Stimulated activated CD4-positive, alpha-beta T cell treated with anti-CD3 and anti-CD28 coated beads, TNF-alpha, amount 100 ng/mL, for 48 hours (primary cell): ENCODE measurements at places on chromosomes 5 and 9.

GRCh38 chr5:141001446-141001843 lies 35.2 kb downstream of the PCDHAC2 start:
- DNase-seq: no peak

DNA sequence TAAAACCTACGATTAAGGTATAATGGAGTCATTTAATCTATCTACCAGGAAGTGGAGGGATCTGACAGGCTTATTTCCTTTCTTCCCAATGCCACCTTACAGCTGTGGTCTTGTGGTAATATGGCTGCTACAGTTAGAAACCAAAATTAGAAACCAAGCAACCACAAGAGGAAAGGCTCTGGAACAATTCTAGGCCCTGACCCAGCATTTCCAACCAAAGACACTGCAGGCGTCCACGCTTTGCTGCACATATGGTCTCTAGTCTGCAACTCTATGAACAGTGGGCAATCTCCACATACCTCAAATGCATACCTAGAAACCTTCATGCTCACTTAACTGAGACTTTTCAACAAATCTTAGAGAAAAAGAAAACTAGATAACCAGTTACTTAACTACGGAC lies 339.1 kb downstream of the NFIB start:
- DNase-seq: no peak

- DNase-seq: no peak
Observed at GRCh38 chr9:86034863-86035734, 64.3 kb downstream of the GOLM1 start.

GRCh38 chr5:38645508-38645907 lies 89.1 kb upstream of the LIFR start:
- DNase-seq: no peak

DNA sequence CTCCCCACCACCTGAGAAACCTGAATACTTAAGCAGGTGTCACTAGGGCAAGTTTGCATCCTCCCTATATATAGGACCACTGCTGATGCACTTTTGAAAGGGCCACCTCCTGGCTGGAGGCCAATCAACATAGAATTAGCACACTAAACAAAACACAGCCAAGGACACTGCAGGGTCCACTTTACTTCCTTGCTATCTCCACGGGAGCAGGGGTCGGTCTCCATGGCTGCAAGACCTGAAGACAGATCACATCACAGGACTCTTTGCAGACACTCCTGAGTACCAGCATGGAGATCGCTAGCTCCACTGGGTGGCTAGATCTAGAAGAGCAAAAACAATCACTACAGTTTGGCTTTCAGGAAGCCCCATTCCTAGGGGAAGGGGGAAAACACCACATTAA lies 72.3 kb downstream of the C9orf153 start:
- DNase-seq: no peak

GRCh38 chr9:116935149-116935897 lies 248.2 kb downstream of the TRIM32 start:
- no peak for DNase-seq

GRCh38 chr5:124179819-124180218 lies 566.6 kb downstream of the ZNF608 start:
- no peak for DNase-seq

- DNase-seq: no peak
Observed at GRCh38 chr5:42366051-42366450, 57.2 kb upstream of the GHR start.

DNA sequence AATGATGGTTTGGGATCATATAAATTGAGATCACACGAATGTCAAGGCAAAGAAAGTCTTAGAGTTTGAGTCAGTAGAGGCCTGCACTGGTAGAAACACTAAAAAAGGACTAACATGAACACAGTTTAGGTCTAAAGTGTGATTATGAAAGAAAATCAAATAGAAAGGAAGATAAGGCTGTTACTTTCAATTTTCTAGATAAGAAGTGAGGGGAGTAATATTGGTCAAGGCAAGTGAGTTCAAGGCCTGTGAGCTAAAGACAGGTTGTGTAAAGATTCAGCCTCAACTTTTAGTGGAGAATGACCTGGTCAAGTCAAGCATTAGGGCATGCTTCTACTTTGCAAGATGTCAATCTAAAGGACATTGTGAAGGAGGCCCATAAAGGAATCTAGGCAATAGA lies 19.0 kb downstream of the VLDLR start:
- no peak for DNase-seq

DNA sequence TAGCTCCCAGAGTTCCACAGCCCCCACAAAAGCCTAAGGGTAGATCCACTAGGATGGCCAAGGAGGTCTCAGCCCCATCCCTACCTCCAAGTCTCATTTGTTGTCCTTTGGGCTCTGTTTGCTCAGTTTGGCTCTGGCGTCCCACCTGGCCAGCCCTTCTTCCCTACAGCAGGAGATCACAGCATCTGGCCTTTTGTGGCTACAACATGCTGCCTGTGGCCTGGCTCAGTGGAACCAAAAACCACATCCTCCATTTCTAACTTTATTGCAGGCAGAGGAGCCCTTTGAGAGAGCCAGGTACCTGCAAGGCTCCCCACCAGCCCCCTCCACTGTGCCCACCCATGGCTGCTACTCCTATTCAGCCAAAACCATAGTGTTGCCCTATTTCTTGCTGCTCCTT lies 11.4 kb downstream of the JADE2 start:
- no peak for DNase-seq

- DNase-seq: no peak
Observed at GRCh38 chr5:82613891-82614290, 335.7 kb upstream of the RPS23 start.

DNA sequence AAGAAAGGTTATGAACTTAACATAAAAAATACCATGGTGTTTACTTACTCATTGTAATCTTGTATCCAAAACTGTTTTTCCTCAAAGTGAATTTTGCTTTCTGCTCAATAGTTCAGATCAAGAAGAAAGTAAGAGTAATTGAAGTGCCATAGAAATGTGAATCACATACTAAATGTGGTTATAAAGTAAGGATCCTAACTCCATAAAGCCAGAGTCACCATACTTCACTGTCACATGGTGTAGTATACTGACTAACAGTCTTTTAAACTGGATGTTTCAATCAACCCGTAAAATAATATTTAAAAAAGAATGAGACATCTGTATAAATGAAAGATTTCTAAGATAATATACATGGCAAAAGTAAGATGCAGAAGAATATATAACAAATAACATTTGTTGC lies 72.1 kb downstream of the NIPBL start:
- no peak for DNase-seq

DNA sequence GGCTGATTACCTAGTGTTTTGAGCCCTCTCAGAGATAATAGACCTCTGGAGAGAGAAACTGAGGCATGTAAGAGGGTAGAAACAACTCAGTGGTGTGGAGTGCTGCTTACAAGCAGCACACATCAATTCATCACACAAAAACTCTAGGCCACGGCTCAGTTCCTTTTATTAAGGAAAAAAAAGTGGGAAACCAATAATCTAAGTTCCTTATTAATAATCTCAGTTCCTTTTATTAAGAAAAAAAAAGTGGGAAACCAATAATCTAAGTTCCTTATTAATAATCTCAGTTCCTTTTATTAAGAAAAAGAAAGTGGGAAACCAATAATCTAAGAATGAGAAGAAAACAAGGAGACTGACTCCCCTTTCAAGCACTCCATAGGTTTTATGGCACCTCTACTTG lies 28.0 kb downstream of the TXNDC8 start:
- DNase-seq: no peak
